ENCODE measurements at places on chromosomes 5 and 9.

GRCh38 chr9:114246558-114246957 lies 76.3 kb upstream of the ORM1 start:
- no peak for DNase-seq

- peak; percentile 20 for DNase-seq
Measured at GRCh38 chr9:93536167-93536566, 40.2 kb upstream of the PHF2 start.

DNA sequence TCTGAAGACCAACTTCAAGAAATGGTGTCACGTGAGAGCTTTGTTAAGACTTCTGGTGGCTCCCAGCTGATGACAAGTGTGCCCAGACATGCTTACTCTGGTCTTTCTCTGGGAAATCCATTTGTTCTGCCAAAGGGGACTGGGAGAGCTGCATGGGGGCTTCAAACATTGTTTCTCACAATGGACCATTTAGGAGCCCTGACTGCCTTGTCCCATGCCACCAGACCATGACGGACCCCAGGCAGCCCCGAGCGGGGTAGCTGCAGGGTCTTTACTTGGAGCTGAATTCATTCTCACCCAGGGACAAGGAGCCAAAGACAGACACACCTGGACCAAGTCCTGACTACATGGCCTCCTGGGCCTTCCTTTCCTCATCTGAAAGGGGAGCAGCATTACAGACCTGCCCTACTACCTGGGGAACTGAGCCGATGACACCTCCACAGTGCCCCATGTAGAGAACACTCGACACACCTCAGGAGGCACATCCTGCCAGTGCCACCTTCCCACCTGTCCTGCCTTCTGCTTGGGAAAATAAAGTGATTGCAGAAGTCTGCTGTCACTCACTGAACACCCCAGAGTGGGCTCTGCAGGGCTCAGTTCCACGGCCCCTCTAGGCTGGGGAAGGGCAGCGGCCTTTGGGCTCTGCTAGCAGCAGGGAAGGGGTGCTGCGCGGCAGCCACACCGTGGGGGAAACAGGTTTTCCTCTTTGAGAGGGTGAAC lies 169.0 kb downstream of the DAB2IP start:
- DNase-seq: no peak

GRCh38 chr9:93893899-93894690 lies 61.1 kb downstream of the BARX1 start:
- no peak for DNase-seq

DNA sequence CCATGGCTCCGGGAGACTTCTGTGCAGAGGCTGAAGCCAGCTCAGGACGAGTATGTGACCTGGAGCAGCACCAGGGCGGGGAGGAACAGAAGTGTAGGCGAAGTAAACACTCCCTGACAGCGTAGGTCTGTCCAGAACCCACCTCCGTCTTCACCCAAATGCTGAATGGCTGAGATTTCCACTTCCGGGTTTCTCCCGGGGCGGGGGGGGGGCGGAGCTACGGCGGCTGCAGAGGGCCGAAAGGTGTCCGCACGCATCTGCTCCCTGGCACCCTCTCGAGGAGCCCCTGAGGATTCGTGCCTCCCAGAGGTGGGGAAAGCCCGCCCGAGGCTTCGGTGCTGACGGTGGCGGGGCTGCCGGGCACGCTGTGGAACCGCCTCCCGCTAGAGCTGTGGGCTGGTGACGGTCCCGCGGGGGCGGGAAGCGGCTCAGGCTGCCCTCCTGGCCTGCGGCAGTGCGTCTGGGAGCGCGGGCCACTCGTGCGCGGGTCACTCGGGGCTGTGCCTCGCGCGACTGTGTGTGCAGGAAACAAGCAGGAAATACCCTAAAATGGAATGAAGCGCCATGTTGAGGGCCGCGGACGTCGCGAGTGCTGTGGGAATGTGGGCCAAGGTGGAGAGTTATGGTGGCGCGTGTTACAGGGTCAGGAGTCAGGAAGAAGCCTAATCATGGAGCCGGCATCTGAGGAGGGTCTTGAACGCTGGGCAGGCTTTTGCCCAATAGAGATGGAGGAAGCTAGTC lies 1425.4 kb downstream of the FOXD4L5 start:
- DNase-seq: no peak

DNA sequence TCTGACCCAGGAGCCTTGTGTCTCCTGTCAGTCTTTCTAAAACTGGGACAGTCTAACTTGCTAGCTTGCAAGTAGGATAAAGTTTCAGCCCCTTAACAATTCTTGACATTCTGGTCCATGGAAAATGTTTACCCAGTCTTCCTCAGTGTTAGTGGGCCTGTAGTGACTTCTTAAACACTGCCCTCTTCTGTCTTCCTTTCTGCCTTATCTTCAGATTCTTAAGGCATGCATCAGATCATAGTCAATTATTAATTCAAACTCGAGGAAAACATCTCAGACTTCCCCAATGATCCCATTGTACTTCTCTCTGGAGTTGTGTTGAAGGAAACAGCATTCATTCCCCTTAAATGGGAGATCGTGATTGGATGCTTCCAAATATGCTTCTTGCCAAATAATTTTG lies 1199.8 kb downstream of the DTWD2 start:
- DNase-seq: no peak

DNA sequence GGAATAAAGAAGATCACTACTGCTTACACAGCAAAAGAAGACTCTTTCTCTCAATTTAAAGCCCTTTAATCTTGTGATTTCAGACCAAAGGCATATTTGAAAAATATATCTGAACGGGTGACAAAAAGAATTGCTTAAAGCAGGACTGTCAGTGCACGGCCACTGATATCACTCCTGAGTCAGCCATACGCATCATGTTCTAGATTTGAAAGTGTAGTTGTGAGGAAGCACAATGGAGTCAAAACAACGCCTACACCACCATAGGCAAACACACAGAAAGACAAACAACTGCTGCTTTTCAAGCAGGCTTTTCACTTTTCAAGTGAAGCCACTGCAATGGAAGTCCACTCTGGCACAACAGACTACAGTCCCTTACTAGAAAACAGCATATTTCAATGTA lies 141.7 kb downstream of the AUH start:
- no peak for DNase-seq

DNA sequence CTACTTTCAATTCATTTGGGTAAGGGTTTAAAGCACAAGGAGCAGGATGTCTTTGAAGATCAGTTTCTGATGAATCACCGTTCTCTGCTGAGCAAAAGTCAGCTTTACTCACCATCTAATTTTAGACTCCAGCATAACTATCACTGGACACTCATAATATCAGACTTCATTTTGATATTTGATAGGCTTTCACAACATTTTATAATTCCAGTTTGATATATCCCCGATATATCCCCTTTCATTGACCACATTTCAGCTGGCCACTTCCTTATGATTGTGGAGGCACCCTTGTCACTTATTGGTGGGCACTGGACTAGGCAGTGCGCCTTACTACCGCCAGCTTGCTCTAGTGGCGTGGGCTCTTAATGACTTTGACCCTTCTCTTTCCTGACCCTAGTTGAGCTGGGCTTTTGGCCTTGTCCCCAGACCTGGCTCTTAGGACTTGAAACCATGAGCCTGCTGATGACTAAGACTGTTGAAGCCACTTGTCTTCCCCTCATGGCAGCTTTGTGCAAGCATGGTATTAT lies 46.8 kb downstream of the CYSTM1 start:
- no peak for DNase-seq

GRCh38 chr9:69931340-69931739 lies 110.7 kb downstream of the CFAP95 start:
- DNase-seq: no peak

GRCh38 chr9:86660146-86660943 lies 287.0 kb downstream of the GAS1 start:
- no peak for DNase-seq

GRCh38 chr9:32596096-32596865 lies 23.3 kb upstream of the NDUFB6 start:
- no peak for DNase-seq

GRCh38 chr5:56460681-56461191 lies 227.6 kb upstream of the ANKRD55 start:
- DNase-seq: no peak

DNA sequence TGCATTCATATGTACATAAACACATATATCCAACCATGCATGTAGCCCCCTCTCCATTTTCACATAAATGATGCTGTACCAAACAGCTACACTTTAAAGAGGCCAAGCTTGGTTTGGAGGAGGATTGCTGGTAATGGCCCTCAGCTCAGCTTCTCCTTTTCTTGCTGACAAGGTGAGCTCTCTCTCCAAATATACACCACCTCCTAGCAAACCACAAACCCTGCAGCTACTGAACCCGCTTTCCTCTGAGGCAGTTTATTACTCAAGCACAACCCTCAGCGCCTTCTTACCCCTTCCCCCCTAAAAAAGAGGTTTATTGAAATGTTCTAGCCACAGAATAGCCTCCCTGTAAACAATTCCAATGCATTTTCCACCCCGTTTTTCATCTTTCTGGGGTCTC lies 54.0 kb downstream of the ALG2 start:
- DNase-seq: no peak

GRCh38 chr5:7616897-7617296 lies 221.0 kb downstream of the ADCY2 start:
- no peak for DNase-seq

- no peak for DNase-seq
Measured at GRCh38 chr5:142789206-142789605, 19.0 kb downstream of the ARHGAP26 start.

DNA sequence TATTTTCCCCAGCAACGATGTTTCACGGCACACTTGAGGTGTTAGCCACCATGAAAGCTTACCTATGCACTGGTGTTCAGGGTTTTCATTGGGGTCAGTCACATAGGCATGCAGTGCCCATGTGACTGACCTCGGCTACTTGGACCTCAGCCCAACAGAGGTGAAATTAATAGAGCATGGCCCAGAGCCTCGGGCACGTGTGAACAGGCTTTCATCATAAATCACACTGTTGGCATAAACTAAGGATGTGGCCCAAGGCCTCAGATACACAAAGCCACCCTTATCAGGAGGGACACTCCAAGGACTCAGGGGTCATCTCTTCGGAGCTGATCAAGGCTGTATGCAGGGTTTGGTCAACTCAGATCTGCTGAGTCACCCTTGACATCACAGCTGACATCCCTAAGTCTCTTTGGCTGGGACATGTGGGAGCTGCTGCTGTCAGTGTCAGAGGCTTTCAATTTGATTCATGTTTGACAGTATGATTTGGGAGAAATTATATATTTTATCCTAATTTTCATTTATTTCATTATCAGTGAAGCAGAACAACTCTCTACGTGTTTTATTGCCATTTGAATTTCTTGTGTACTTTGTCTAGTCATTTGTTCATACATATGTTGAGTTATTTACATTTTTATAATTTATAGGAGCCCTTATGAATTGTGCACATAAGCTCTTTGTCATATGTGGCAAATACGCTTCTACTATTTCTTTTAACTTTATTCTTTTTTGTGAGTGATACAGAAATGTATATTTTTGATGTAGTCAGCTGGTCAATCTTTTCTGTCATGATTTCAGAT lies 59.7 kb upstream of the ANKRD33B start:
- no peak for DNase-seq

DNA sequence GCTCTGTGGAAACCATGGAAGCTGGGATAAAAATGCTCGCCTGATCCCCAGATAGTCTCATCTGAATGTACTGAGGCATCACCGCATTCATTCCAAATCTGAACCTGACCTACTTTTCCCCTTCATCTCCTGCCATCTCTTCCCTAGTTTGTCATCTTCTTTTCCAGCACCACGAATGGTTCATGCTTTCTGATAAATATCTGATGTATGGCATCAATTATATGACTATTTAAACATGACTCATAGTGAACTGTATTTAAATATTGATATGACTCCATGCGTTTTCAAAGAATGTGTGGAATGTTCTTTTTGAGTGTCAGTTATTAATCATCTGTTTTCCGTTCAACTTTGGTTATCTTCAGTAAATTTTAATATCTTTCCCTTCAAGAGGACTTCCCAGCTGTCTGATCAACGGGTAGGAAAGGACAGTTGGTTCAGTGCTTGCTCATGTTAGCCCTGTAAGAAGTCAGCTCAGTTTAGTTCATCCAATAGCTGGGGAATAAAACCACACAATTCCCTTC lies 21.1 kb downstream of the BASP1 start:
- DNase-seq: no peak

- DNase-seq: no peak
Measured at GRCh38 chr9:14136646-14137370, 177.1 kb downstream of the NFIB start.

- no peak for DNase-seq
Measured at GRCh38 chr5:14607104-14607503, 25.5 kb downstream of the OTULINL start.

GRCh38 chr5:66882606-66883227 lies 286.5 kb downstream of the MAST4 start:
- no peak for DNase-seq

DNA sequence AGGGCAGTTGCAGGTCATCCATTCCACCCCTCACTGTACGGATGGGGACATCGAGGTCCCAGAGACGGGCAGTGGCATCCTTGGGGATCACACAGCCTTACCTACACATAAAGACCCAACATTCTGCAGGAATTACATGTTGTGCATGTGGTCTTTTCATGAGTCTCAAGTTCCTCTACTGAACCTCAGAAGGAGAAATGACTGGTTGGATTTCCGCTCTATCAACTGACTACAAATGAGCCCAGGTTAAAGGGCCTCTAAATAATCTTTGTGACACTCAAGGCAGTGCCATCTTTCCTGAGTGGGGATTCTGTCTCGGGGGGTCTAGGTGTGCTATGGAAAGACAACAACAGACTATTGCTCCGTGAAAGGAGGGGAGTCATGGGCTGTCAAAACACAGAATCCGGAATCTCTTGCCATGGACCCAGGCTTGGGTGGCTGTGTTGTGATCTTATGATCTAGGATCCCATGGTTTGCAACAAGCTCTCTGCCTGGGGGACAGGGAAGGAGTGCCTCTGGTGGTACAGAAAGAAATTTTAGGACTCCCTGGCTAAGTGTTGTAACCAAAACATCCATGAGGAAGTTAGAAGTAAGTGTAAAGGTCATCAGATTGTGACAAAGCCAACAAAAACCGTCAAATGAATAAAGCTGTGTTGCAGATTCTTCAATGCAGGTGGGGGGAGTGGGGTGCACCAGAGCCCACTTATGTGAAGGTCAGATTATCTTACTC lies 1.9 kb upstream of the SLC31A2 start:
- no peak for DNase-seq

- peak; percentile 17 for DNase-seq
Measured at GRCh38 chr5:19739671-19740070, 248.3 kb downstream of the CDH18 start.

DNA sequence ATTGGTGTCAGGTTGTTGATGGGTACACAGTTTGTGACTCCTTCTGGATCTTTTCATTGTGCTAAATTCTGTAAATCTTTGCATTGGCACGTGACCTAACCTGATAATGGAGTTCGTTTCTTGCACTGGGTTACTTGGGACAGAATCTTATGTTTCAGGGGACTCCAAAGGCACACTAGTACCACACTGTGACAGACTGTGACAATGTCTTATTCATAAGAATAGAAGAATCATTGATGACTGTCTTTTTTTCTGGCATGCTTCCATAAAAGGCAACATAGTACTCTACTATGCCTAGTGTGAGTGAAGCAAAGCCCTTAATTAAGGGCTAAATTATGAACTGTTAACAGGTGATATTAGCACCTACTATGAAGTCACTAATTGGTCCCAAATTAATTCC lies 35.4 kb upstream of the RICTOR start:
- DNase-seq: no peak
